Hematopoietic multipotent progenitor cell treated with erythropoietin and hydrocortisone succinate and interleukin-3 and kit ligand, for 17 days (in vitro differentiated cells): ENCODE measurements at places on chromosomes 6 and 20.

DNA sequence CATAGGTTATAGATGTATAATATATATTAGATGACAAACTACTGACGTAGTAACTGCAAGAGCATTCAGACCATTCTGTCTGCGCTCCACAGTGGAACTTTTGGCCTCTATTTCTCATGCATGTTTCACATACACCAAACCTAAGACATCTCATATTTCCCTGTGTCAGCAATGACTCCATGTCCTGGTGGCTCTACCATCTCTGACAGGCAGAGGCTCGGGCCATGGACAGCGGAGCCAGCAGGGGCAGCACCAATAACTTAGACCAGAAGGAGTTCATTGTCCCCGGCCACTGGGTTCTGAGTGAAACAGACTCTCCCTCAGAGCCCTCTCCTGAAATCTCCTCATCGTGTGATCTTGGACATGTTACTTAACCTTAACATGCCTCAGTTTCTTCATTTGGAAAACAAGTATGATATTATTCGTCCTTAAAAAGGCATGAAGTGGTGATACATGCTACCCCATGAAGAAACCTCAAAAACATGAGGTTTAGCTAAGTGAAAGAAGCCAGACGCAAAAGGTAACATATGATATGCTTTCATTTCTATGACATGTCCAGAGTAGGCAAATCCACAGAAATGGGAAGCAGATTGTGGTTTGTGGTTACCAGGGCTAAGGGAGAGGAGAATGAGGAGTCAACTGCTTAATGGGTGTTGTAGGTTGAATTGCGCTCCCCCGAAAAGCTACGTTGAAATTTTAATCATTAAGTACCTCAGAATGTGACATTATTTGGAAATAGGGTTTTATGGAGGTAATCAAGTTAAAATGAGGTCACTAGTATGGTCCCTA, 564.0 kb upstream of the JARID2 start:
- DNase-seq = no peak

DNA sequence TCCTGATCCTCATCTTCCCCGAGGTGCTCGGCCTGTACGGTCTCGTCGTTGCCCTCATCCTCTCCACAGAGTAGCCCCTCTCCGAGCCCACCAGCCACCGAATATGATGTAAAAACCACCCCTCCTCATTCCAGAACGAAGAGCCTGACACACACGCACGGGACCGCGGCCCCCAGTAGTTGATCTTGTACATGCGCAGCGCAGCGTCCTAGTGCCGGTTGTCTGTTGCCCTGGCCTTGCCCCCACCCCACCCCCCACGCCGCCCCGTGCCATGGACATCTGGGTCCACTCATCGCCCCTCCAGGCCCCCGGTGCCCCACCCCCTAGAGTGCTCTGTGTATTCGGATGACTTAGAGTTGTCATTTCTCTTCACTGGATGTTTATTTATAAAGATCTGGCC, 5.2 kb upstream of the PRPH2 start:
- no peak for DNase-seq

GRCh38 chr20:8722277-8722928, 346.5 kb upstream of the PLCB4 start:
- peak; percentile 12 for DNase-seq

GRCh38 chr6:44339763-44340625, 2.5 kb upstream of the SPATS1 start:
- no peak for DNase-seq

DNA sequence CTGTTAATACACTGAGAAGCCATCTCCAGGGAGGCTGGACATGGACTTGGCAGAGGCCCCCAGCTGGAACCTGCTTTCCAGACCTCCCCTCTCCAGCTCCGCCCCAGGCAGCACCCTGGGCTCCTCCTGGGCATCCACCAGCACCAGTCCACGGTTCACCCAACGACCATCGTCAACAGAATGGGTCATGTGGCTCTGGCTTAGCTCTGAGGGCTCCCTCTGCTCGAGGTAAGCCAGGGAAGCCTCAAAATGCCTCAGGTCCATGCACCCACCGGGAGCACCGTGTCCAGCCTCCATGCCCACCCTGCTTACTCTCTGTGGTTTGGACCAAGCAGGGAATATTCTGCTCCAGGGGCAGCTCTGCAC, 40.5 kb downstream of the WDR27 start:
- no peak for DNase-seq

GRCh38 chr6:80523010-80523409, 416.5 kb downstream of the BCKDHB start:
- DNase-seq = no peak

- DNase-seq = no peak
Observed at GRCh38 chr6:170074435-170074834, 216.4 kb downstream of the DLL1 start.

GRCh38 chr6:25297039-25297441, 17.9 kb downstream of the CARMIL1 start:
- DNase-seq = no peak

DNA sequence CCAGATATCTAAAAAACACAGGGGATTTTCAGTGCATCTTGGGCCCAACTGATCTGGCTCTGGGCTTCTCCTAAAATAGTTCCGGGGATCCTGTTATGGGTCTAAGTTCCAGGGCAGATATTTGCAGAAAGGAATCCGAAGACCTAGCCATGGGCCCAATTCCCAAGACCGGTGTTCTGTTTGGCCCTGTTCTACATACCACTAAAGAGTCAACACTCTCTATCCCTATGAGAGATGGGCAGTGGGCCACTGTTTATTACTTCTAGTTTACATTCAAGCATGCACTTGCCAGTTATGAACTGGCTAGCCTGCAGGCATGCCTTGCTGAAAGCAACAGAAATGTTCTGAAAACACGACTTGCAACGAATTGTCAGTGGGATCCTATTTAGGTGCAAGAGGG, 87.4 kb upstream of the PLCB4 start:
- DNase-seq = no peak

DNA sequence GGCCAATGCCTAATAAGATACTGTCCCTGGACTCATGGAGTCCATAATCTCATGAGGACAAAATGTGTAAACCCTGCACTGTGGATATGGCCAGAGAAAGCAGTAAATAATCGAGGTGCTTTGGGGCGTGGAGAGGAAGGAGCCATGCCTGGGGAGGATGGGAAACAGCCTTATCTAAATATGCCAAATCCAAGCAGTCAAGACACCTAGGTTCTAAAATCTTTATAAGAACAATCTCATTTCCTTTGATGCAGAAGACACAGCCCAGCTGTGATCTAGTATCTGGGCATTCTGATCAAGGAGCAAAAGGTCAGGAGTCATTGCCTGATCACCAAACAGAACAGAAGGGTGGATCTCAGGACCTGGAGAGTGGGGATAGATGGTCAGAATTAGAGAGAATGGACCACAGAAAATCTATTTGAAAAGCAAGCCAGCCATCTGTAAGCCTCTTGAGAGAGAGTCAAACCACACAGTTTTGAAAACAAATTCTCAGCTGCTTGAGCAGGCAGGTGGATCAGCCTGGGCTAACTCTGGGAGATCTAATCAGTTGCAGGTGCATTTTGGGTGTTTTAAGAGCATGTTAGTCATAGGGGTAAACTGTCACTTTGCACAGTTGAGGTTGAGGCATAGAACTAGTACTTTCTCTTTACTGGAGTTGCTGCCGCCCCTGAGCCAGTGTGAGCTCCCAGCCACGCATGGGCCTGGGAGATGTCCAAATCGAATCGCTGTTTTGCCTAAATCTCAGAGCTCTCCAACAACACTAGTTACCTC, 130.8 kb upstream of the TNFAIP3 start:
- DNase-seq = no peak

DNA sequence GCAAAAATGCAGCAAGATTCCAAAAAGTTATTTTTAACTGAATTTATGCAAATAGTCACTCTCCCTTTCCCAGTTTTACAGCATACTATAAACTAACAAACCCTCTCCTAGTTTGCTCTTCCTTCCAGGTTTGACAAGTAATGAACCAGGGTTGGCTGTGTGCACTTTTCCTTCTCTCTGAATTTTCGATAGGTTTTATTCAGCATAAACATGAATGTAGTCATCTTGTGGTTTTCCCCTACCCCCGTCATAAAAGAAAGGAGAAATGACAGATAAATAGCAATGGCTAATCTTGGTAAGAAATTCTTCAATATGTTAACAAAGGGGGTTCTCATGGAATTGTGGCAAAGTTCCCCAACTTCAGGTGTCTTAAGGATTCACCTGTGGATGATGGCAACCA, 26.3 kb downstream of the PRDM1 start:
- DNase-seq = no peak

- DNase-seq = no peak
Observed at GRCh38 chr6:44529146-44529905, 141.8 kb downstream of the CDC5L start.

DNA sequence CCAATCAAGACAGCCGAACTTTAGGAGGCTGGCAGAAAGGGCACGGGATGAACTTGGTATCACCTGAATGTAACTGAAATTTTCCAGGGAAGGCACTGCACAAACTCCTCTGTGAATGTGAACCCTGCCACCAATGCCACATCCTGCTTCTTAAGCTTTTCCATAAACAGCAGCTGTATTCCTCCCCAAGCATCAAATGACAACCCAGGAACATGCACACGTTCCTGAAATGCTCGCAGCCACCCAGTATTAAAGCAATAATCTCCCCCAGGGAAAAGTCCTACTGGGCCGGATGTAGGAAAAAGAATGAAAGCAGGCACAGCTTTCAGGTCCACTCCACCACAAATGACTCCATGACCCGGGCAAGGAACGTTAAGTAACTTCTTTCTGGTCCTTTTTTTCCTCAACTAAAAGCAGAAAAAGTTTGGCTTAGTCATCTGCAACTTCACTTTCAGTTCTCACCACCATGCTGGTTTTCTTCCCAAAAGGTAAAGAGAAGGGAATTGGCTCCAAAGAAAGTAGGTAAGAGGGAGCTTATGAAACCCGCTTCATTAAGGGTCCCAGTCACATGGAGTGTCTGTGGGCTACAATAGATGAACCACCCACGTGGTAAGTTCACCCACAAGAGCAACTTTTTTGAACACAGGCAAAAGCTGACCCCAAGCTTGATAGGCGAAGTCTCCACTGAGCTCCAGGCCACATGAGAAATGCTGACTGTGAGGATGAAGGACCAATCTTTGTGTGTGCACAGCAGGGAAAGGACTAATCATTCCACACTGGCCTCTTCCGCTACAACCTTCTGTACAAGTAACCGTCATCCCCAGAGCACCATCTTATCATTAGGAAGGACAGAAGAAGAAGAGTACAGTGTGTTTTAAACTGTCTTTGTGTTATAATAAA, 90.1 kb downstream of the HIVEP2 start:
- DNase-seq = no peak
